Natural killer cell (primary cell): ENCODE measurements at places on chromosomes 6 and 20. TPM values are rescaled to one million over a fixed set of nuclear protein-coding genes. Genes with fewer than 3 reads are reported as not detected.
A peak's percentile ranks its signal among the peaks of the same experiment; 100 is the strongest.

GRCh38 chr20:6045566-6045965 is 8.3 kb downstream of the LRRN4 start:
- no peak overlapping the region for H3K4me3 ChIP-seq
- no peaks in the 10 kb centered on the region for H3K4me1 ChIP-seq
- H3K36me3 ChIP-seq = peaks cover 11% of the 10 kb centered on the region
- no peak overlapping the region for H3K27ac ChIP-seq

GRCh38 chr6:106380407-106380806 is 19.9 kb downstream of the CRYBG1 start:
- no peak overlapping the region for H3K4me3 ChIP-seq
- no peaks in the 10 kb centered on the region for H3K4me1 ChIP-seq
- H3K27ac ChIP-seq = no peak overlapping the region

Gene NFATC2
- total RNA-seq = 141 TPM

Gene DEFB124
- total RNA-seq = not detected

DNA sequence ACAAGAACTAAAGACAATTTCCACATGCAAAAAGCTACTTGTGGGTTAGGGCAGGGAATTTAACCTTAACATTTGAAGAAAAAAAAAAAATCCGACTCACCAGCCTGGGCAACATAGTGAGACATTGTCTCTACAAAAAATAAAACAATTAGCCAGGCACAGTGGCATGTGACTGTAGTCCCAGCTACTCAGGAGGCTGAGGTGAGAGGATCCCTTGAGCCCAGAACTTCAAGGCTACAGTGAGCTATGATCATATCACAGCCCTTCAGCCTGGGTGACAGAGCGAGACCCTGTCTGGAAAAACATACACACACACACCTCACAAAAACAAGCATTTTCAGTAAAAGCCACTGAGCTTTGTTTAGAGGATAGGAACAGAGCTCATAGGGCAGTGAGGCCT is 56.2 kb downstream of the ARHGAP18 start:
- no peak for DNase-seq
- H3K27ac ChIP-seq = no peak overlapping the region
- H3K36me3 ChIP-seq = no peaks in the 10 kb centered on the region
- no peaks in the 10 kb centered on the region for H3K4me1 ChIP-seq
- H3K27me3 ChIP-seq = no peaks in the 10 kb centered on the region

Gene TCEA2
- total RNA-seq = 28.5 TPM

DNA sequence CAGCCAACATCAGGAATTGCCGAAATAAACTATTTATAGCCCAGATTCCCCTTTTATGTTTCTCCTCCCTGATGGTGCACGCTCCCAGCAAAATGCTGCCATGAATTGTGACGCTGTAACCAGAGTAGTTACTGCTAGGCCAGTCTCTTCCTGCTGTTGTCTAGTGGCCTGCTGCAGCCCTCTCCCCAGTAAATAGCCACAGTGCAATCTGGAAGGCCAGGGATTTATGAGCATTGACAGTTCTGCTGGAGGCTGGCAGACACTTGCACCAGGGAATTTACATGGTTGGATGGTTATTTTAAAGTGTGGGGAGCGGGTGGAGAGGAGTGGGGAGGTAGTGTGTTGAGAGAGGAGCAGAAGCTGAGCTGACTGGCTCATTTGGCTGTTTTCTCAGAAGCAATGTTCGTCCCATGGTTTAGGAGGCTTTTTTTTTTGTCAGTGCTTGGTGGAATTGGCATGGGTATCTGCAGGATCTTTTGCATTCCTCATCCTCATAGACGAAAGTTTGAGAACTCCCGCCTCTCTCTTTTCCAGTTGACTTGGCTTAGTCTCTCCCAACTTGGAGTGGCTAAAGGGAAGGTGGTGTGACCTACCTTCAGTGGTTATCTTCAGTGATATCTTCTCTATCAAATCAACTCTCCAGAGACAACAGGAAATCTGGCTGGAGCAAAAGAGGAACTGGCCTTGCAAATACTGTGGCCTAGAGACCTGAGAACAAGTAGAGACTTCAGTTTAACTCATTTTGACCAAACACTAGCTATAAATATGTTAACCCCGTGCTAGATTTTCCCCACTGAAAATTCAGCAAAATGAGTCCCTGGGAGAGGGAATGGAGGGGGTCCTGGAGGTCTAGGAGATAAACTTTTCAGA is 99.3 kb upstream of the VSTM2L start:
- H3K4me3 ChIP-seq = no peak overlapping the region
- H3K27ac ChIP-seq = peak overlapping the region; percentile 35
- peaks cover 12% of the 10 kb centered on the region for H3K36me3 ChIP-seq

Gene APCDD1L
- not detected for total RNA-seq

- DNase-seq = no peak
- H3K27ac ChIP-seq = no peak overlapping the region
- no peak overlapping the region for H3K4me3 ChIP-seq
- H3K4me1 ChIP-seq = no peaks in the 10 kb centered on the region
- peaks cover 3% of the 10 kb centered on the region for H3K36me3 ChIP-seq
- H3K27me3 ChIP-seq = no peaks in the 10 kb centered on the region
These were observed 42.6 kb downstream of the TBC1D7 start for GRCh38 chr6:13285705-13286104.

GRCh38 chr6:163146036-163146435 is 268.5 kb upstream of the QKI start:
- H3K4me1 ChIP-seq = no peaks in the 10 kb centered on the region
- H3K4me3 ChIP-seq = no peak overlapping the region
- H3K27me3 ChIP-seq = no peaks in the 10 kb centered on the region
- H3K36me3 ChIP-seq = no peaks in the 10 kb centered on the region

- H3K4me3 ChIP-seq = no peak overlapping the region
- H3K27me3 ChIP-seq = peaks cover 38% of the 10 kb centered on the region
- DNase-seq = no peak
- no peak overlapping the region for H3K27ac ChIP-seq
These were observed 4.0 kb upstream of the VSX1 start for GRCh38 chr20:25085756-25086495.

- no peak overlapping the region for H3K4me3 ChIP-seq
- no peak overlapping the region for H3K27ac ChIP-seq
- no peaks in the 10 kb centered on the region for H3K4me1 ChIP-seq
- no peaks in the 10 kb centered on the region for H3K27me3 ChIP-seq
- no peak for DNase-seq
These were observed 17.7 kb downstream of the LOC128125822 start for GRCh38 chr6:63589952-63590411.
